Neural crest cell (in vitro differentiated cells): ENCODE measurements at places on chromosomes 16 and 17. TPM values are rescaled to one million over a fixed set of nuclear protein-coding genes. Genes with fewer than 3 reads are reported as not detected.

GRCh38 chr17:46072998-46073397, 73.9 kb downstream of the STH start:
- no peak for DNase-seq

- no peak for DNase-seq
These were observed 1.7 kb upstream of the MYL4 start for GRCh38 chr17:47207143-47208067.

DNA sequence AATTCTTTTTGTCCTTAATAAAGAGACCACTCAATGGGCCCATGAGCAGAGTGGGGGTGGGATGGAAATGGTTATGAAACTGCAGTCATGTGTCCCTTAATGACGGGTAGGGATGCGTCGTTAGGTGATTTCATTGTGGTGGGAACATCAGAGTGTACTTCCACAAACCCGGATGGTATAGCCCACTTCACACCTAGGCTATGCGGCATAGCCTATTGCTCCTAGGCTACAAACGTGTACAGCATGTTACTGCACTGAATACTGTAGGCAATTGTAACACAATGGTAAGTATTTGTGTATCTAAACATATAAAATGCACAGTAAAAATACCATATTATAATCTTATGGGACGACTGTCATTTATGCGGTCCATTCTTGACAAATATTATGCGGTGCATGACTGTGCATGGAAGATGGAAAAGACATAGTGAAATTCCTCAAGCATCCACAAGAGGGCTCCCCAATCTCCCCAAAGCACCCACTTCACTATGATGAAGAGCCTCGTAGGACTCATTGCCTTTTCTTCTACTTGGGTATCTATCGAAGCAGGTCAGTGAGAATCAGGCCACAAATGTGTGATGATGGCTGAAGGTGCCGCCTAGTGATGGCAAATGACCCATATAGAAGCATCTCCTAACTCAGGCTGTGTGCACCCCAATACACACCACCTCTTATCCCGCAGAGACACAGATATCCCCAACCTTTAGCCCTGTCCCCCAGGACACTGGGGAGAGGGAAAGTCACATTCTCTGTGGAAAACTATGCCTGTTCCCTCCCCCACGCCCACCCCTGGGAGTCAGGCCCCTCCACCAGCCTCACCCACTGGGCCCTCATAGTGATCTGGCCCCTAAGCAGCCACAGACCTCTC, 43.5 kb downstream of the TBX21 start:
- peak; percentile 20 for DNase-seq

DNA sequence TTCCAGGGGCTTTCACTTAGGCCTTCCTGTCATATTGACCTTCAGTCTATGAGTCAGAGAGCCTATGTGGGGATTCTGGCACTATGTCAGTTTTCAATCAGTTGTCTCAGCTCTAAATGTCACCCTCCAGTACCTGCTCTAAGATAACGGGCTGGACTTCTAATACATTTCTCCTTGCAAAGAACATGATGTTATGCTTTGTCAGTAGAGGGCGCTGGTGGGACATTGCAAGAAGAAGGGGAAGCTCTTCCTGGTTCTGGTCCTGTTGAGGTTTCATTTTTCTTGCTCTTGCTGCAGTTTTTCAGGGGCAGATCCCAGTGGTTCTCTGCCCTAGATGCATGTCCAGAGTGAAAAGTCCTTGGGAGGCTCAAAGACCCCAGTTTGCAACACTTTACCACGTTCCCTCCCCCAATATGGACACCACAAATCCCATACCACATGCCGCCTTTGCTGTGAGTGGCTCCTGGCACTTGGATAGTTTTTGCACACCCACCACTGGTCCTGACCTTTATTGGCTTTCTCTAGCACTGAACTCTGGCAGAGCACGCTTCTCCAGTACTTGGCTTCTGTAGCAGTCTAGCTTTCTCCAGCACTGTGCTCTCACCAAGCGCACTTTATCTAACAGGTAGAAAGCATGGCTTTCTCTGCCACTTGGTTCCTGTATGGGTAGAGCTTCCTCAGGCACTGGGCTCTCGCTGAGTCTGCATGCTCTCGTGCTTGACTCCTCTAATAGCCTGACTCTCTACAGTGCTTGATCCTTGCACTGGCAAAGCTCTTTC, 49.0 kb downstream of the BCL7C start:
- DNase-seq: peak; percentile 77

- no peak for DNase-seq
These were observed 62.1 kb downstream of the TOM1L2 start for GRCh38 chr17:17910060-17910459.

TBC1D26 gene
- 1.9 and 3.0 TPM in 2 replicates for total RNA-seq

GRCh38 chr17:66531851-66532295, 229.5 kb downstream of the PRKCA start:
- no peak for DNase-seq

- DNase-seq: no peak
These were observed 30.5 kb upstream of the CRYBA1 start for GRCh38 chr17:29216181-29216580.

- no peak for DNase-seq
These were observed 20.5 kb upstream of the FAAP100 start for GRCh38 chr17:81572563-81573168.

GJD3 gene
- 0.34 TPM in 1 of 2 replicates, not detected in the other for total RNA-seq

DNA sequence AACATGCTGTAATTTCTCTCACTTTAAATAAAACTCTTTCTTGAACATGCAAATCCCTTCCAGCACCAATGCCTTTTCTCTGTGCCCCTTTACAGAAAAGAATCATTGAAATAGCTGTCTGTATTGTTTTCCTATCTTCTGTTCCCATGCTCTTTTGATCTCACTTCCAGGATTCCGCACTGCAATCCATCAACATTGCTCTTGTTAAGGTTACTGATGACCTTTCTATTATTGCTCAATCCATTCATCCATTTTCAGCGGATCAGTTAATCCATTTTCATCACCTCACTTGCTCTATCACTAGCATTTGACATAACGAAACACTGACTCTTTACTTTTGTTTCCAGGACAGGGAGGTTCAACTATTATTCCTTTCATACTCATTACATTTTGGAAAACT, 130.5 kb downstream of the ABCA8 start:
- DNase-seq: no peak

CD300C gene
- not detected in 2 replicates for total RNA-seq

DNA sequence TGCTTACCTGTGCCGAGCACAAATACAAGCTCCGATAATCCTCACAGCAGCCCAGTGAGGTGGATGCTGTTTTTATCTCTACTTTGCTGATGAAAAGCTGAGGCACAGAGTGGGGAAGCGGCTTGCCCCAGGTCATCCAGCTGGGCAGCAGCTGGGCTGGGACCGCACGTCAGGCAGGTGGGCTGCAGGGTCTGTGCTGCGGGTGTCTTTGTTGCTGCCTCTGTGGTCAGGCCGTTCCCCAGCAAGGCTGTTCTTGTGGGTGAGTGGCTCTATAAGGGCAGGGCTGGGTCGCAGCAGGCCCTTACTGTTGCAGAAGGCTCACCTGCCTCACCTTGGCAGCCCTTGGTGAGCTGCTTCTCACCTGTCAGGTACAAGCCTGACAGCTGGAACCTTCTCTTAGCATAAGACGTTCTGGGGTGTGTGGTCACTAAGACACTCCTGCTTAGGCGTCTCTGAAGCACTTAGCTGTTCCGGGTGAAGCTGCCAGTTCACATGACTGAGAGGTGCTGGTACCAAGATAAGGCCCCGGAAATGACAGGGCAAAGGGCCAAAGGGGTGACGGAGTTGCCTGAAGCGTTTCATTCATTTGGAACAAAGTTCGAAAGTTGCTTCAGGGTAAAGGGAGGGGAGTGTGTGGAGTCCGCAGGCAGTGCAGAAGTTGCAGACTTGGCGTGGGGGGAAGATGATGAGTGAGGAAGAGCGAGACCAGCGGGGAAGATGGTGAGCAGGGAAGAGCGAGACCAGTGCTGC, 17.4 kb downstream of the IRF8 start:
- no peak for DNase-seq

DNA sequence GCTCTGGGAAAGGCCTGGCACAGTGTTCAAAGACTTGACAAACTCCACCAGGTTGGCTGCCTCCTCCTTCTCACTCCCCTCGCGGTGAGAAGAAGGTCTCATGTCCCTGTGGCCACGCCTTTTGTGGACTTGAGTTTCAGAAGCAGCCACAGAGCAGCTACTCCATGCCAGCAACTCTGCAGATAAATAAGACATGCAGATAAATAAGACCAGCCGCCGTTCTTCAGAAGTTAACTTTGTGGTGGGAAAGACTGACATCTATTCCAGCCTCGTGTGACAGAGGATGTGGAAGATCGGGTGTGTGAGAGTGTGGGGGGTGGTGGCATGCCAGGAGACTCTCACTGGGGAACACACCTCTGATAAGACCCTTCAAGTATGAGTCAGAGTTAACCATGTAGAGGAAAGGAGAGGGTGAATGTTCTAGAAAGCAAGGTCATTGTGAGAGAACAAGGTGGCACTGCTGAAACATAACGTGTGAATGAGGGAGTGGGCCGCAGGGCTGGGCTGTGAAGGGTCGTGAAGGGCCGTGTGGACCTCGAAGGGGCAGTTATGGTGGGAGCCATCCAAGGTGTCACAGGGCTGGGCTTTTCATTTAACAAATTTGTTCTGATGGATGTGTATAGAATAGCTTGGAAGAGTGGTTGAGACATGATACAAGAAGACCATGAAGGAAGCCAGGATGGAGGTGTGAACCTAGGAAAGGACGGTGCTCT, 830 bp downstream of the SPACA3 start:
- DNase-seq: no peak

GRCh38 chr17:41116297-41116696, 1.9 kb downstream of the KRTAP4-11 start:
- no peak for DNase-seq

DNA sequence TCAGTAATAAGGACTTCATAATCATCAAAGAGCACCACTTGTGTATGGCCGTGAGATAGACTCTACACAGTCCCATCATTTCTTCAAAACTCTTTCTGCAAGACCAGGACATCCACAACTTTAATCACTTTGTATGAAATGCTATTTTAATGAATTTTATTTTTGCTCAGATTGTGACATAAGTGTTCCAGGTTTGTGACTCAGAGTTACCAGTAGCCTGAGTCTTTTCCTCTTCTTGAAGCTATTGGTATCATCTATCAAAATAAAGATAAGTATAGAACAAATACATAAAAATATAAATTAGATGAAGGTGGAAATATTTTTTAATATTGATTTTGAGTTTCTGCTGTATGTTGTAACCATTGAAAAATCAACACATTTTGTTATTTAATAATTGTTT, 16.6 kb upstream of the VWA3A start:
- no peak for DNase-seq

FAM20A gene
- total RNA-seq: 0.51 and 0.86 TPM in 2 replicates
